ENCODE measurements at places on chromosomes 12 and 14. TPM values are rescaled to one million over a fixed set of nuclear protein-coding genes. Genes with fewer than 3 reads are reported as not detected.

Gene ANO4
- 3.3 TPM for total RNA-seq

Gene ENDOU
- total RNA-seq: not detected

Gene KLRD1
- total RNA-seq: 1.5 TPM

Gene KLRC1
- total RNA-seq: not detected

Gene FLVCR2
- 2.8 TPM for total RNA-seq

Gene VDR
- total RNA-seq: 1.9 TPM

Gene SPTB
- total RNA-seq: 0.49 TPM

Gene TMCC3
- 4.9 TPM for total RNA-seq

Gene TAS2R8
- 0.49 TPM for total RNA-seq

Gene SPRYD3
- total RNA-seq: 41.4 TPM

Gene RD3L
- not detected for total RNA-seq

Gene LMNTD1
- 1.9 TPM for total RNA-seq

Gene GTF2H3
- total RNA-seq: 20.0 TPM

Gene TBK1
- total RNA-seq: 30.0 TPM

Gene RPAP3
- total RNA-seq: 21.0 TPM

Gene SELPLG
- 10.0 TPM for total RNA-seq

Gene PSEN1
- total RNA-seq: 53.5 TPM

Gene KSR2
- 1.1 TPM for total RNA-seq

Gene CEBPE
- 0.68 TPM for total RNA-seq

Gene MSRB3
- 159 TPM for total RNA-seq

Gene RPS6KL1
- 7.8 TPM for total RNA-seq

Gene CLMN
- total RNA-seq: 9.1 TPM

Gene TTC6
- total RNA-seq: not detected

Gene RASSF8
- total RNA-seq: 109 TPM

Gene CLEC4D
- total RNA-seq: 0.16 TPM

Gene SYT1
- 11.8 TPM for total RNA-seq

Gene NOXRED1
- total RNA-seq: 4.7 TPM

Gene DEGS2
- total RNA-seq: 0.49 TPM

Gene RPGRIP1
- total RNA-seq: not detected

Gene GLT1D1
- 0.36 TPM for total RNA-seq

Gene LRFN5
- 11.9 TPM for total RNA-seq

Gene LMO3
- 349 TPM for total RNA-seq

Gene GPX2
- 1.9 TPM for total RNA-seq

Gene RAD9B
- 0.71 TPM for total RNA-seq

Gene ST8SIA1
- 21.4 TPM for total RNA-seq

Gene DAO
- total RNA-seq: not detected

Gene BDKRB1
- 0.36 TPM for total RNA-seq

Gene TAS2R20
- 2.6 TPM for total RNA-seq

Gene MIP
- total RNA-seq: not detected

Gene GUCY2C
- total RNA-seq: not detected

Gene DDX11
- 15.0 TPM for total RNA-seq

Data from sigmoid colon (tissue), 7 donors.